Stimulated activated CD4-positive, alpha-beta T cell treated with anti-CD3 and anti-CD28 coated beads, Interleukin-2, amount 100 ng/mL, for 24 hours (primary cell): ENCODE measurements at places on chromosomes 6 and 20.

DNA sequence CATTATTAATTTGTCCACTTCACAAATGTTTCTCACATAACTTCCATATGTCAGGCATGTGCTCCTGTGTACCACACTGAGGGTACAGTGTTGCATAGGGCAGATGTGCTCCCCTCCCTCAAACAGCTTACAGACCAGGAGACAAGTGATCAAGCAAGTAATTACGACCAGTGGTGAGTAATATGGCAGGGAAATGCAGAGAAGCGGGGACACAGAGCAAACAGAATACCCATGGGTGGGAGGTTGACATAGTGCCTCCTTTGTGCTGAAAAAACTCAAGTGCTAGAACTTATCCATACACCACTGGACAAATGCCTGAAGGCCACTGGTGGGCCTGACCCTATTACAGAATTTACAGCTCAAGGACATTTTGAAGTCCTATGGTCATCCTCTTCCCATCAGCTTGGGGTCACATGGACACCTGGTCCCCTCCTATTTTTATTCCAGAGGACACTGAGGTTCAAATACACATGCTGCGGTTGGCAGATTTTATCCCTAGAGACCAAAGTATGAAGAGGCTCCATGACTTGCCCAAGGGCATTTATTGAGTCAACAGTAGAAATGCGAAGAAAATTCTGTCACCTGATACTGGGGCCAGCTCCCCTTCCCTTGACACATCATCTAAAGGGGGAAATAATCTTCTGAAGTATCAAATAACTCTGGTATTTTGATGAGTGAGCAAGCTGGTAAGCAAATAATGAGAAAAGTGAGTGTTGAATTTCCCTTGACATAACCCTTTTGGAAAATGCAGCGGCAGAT lies 116.6 kb downstream of the QRSL1 start:
- DNase-seq: no peak

- DNase-seq: peak; percentile 42
Observed at GRCh38 chr6:167827583-167828324, 1.0 kb downstream of the AFDN start.

DNA sequence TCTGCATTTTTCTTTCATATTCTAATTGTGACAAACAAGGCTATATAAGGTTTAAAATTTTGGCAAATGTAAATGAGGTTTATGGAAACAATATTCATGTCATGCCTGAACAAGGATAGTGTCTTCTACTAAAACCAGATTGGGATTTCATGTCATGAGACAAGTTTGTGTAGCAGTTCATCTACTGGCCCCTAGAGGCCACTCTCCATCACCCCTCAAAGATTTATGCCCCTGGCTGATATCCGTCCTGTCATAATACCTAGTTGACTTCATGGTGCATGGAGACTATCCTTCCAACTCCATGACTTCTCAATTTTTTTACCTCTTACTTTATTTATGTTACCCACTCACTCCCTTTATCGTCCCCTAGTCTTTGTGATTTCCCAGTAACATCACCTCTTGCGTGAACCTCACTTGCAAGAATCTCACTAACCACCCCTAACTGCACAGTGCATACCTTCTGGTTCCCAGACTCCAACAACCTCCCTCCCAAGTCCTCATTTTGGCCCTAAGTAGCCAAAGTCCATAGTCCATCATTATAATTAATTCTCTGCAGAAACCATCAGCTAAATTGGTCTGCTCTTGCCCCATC lies 179.8 kb downstream of the TASP1 start:
- no peak for DNase-seq

GRCh38 chr6:11397622-11398450 lies 139.7 kb upstream of the TMEM170B start:
- DNase-seq: no peak

DNA sequence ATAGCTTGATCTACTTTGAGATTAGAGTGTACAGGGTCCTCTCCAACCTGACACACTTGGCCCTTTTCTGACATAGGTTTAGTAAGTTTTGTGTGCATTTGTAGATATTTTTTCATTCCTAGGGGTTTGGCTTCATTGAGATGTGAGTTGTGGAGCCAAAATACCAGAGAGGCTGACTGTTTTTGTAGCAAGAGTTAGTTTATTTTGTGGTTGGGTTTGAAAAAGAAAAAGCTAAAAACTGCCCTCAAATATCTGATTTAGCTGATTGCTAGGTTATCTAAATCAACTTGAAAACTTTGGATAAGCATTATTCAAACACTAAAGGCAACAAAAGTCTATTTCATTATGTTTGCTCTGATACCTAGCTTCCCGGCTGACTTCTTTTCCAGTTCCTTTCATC lies 164.7 kb upstream of the CENPW start:
- no peak for DNase-seq

- peak; percentile 85 for DNase-seq
Observed at GRCh38 chr6:37691904-37692806, 5.5 kb downstream of the MDGA1 start.

DNA sequence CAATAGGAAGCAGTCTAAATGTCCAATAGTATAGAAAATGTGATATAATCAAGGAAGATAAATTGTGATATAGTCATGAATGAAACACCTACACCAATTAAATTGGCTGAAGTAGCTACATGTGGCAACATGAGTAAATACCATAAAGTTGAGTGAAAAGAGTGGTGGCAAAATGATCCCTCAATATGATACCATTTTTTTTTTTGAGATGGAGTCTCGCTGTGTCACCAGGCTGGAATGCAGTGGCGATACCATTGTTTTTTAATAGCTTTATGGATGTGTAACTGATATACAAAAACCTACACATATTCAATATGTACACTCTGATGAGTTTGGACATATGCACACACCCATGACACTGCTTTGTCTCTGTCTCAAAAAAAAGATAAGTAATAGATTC lies 20.9 kb upstream of the ILRUN start:
- no peak for DNase-seq

DNA sequence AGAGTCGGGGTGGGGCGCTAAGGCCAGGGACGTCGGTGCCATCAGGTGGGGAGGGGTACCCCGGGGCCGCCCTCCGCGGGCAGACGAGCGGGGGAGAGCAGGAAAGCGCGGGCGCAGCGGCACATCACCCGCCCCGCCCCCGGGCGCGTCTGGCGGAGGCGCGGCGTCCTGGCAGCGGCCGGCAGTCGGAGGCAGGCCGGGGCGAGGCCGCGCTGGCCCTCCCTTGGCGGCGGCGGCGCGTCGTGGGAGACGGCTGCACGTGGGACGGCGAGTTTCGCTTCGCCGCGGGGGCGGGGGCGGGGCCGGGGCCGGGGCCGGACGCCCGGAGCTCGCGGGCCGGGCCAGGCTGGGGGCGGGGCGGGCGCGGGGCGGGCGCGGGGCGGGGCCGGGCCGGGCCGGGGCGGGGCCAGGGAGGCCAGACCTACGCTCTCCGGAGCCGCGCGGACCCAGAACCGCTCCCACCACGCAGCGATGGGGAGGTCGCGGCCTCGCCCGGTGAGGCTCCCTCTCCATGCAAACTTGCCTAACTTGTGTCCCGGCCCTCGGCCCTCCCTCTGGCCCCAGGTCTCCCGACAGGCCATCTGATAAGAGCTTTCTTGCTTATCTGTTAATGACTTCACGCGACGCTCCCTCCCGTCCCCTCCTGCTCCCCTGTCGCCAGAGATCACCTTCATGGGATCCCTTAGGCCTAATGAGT lies 12.5 kb downstream of the ITPR3 start:
- peak; percentile 66 for DNase-seq

- no peak for DNase-seq
Observed at GRCh38 chr6:41504466-41505121, 41.6 kb upstream of the FOXP4 start.

GRCh38 chr20:24494460-24494920 lies 25.1 kb downstream of the SYNDIG1 start:
- DNase-seq: no peak

- peak; percentile 11 for DNase-seq
Observed at GRCh38 chr6:20213271-20213798, 1.1 kb upstream of the MBOAT1 start.

GRCh38 chr20:36929290-36929689 lies 22.2 kb downstream of the SAMHD1 start:
- DNase-seq: no peak

GRCh38 chr6:1063671-1064355 lies 248.1 kb upstream of the FOXQ1 start:
- DNase-seq: no peak

DNA sequence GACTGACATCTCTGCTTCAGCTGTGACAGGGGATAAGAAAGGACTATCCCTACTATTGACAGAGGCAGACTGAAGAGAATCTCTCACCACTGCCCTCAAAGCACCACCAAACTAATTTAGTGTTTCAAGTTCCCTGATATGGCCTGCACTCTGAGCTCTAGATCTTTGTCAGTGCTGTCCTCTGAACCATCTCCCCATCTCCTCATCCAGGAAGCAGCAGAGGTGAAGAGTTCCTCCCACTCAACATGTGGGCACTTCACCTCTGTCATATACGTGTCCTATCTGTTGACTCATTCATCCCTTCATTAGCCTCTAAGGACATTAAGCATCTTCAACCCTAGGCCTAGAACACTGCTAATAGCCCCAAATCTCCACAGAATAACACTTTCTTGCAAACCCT lies 14.1 kb downstream of the FAM210B start:
- DNase-seq: no peak

DNA sequence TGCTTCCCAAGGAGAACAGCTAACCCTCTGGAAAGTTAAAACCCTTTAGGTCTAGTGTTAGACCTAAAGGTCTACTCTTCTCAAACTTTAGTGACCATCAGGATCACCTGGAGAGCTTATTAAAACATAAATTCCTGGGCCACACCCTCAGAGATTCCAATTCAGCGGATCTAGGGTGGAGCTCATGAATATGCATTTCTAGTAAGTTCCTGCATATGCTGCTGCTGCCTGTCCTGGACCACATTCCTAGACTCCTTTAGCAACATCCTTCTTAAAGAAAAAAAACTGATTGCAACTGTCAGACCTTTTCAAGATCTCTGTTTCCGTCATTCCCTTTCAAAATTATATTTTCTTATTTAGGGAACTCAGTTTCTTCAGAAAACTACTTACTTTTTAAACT lies 31.2 kb downstream of the SNAP25 start:
- DNase-seq: no peak

- no peak for DNase-seq
Observed at GRCh38 chr6:142275236-142276006, 26.4 kb upstream of the ADGRG6 start.

GRCh38 chr6:10873374-10873773 lies 8.5 kb downstream of the GCM2 start:
- no peak for DNase-seq

DNA sequence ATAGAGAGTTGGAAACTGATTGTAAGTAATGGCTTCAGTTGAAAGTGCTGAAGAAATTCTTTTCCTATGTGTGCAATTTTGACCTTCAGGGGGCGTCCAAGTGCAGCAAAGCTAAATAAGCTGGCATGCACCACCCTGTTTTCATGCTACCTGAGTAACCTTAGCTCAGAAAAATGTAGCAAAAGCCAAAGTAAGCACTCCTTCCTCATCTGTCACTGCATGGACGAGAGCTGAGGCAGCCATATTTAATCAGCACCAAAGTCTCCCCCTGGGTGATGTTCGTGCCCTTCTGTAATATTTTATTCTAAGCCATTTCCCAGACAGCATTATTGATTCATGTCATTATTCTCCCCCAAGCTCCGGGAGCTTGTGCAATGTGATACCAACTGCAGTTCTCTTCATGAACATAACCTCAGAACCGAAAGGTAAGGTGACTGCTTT lies 123.1 kb downstream of the RPS12 start:
- no peak for DNase-seq

- DNase-seq: no peak
Observed at GRCh38 chr6:29791162-29791561, 36.5 kb upstream of the HLA-G start.

DNA sequence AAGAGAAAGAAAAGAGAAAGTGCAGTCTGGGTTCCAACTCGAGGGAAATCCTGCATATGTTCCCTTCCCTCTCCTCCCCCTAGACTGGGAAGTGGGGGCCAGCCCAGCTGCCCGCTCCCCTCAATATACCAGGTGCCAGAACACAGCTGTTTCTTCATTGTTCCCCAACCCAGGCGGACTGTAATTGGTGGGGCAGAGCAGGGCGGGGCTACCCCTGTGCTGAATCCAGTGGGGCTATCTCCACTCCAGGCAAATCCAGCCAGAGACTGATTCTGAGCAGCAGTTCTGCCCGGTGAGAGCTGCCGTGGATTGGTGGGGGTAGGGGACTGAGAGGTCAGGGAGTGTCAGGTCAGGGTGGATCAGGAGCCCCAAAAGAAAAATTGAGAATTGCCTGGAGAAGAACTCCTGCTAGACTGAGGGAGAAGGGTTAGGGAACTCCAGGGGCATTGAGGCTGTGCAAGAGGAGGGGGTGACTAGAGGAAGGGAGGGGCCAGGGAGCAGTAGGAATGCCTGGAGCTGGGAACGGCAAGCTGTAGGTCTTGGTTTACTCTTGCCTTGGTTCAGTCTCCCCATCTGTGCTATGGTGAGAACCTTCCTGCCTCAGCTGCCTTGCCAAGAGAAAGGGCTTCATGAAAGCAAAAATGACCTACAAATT lies at the start of gene MYMX:
TSS of gene MYMX (plus strand) at position 250 of the 655 bp plus-strand sequence. CDS start 546 bp downstream, outside the sequence.
- DNase-seq: no peak

DNA sequence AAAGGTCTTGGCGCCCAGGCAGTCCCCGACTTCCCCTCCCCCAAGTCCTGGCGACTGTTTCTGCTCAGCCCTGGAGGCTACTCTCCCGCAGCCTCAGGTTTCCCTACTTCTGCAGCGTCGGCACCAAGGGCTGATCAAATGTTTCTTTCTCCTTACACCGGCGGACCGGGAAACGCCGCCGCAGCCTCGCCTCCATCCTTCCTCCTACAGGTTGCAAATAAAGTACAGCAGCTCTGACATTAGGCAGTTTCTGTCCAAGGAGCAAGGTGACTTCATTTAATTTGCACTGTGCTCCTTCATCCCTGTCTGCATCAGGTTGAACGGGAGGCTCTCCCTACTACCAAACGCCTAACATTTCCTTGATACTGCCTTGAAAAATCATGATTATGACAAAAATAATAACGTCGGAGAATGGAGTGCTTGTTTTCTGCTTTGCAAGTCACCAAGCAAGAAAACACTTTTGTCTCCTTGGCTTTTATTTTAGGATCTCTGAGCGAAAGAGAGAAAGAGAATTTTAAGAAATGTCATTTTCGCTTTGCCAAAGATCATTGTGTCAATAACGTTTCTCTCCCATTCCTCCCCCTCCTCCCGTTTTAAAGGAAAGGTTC lies 1.0 kb downstream of the CLIC5 start:
- DNase-seq: peak; percentile 49

DNA sequence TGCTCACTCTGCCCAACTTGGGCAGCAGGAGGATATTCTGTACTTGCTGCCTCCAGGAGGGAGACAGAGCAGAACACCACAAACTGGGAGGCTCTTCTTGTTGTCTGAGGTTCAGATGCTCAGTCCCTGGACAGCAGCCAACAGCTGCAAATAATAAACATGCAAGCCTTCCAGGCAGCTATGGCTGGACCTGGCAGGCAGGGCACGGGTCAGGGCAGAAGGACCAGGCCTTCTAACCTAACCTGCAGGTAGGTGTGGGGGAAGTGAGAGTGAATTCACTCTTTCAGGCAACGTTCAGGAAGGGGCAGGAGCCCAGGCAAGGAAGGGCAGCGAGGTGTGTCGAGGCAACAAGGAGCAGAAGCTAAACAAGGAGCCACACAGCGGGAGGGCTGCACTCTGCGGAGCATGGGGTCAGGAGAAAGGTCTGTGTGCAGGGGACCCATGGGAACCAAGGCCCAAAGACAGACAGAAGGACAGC lies 31.5 kb downstream of the NINL start:
- DNase-seq: no peak
